Right kidney (tissue), 9 donors: ENCODE measurements at places on chromosomes 7 and 10.

DNA sequence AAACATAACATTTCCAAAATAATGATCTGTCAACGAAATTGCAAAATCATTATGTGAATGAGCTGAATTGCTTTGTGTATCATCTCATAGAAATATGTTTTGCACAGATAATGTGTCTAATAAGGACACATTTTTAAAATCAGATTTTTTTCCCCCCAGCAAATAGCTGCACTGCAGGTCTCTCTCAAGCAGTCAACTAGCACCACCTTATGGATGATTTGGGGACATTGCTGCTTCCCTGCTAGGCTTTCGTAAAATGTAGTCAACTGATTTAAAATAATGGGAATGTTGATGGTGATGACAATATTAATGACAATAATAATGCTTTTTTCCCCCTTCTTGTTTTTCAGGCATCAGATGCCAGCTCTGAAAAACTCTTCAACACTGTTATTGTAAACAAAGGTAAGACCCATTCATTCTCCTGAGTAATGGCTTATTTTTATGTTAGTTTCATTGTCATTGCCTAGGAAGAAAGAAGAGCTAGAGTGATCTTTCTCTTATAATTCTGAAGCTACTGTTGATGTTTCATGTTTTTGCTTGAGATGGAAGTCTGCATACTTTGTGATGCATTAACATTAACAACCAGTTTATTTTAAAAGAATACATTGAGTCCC, 433.6 kb upstream of the GALNT17 start:
- DNase-seq = no peak

DNA sequence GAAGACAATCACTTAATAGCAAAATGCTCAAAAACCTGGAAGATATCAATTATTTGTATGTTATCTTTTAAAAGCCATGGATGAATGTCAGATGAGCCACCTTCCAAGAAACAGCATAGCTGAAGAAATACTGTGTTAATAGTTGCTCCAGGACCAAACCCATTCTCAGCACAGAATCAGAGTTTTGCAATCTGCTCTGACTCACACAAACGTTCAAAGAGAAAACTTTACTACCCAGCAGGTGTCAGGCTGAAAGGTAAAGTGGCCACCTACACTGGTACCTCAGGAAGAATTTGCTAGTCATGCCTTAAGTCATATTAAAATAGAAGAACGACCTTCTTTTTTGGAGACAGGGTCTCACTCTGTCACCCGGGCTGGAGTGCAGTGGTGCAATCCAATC, 526.5 kb downstream of the PARD3 start:
- no peak for DNase-seq

GRCh38 chr7:52669031-52669430, 366.4 kb upstream of the POM121L12 start:
- no peak for DNase-seq

DNA sequence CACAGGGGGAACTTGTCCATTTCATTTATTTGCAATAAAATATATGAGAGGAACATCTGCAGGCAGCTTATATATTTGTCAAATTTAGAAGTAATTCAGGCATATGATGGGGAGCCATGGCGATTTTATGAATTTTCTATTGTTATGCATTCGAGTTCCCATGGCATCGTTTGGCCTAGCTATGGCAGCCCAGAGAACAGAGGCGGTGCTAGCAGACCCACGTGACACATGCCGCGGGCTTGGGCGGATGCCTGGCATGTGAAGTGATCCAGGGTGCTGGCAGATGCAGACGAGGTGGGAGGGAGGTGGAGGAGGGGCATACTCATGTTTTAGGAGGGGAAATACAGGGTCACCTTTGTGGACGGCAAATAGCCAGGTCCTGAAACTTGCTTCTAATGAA, 560.0 kb upstream of the GALNT17 start:
- DNase-seq = no peak

GRCh38 chr10:113283189-113283588, 269.7 kb upstream of the HABP2 start:
- no peak for DNase-seq

DNA sequence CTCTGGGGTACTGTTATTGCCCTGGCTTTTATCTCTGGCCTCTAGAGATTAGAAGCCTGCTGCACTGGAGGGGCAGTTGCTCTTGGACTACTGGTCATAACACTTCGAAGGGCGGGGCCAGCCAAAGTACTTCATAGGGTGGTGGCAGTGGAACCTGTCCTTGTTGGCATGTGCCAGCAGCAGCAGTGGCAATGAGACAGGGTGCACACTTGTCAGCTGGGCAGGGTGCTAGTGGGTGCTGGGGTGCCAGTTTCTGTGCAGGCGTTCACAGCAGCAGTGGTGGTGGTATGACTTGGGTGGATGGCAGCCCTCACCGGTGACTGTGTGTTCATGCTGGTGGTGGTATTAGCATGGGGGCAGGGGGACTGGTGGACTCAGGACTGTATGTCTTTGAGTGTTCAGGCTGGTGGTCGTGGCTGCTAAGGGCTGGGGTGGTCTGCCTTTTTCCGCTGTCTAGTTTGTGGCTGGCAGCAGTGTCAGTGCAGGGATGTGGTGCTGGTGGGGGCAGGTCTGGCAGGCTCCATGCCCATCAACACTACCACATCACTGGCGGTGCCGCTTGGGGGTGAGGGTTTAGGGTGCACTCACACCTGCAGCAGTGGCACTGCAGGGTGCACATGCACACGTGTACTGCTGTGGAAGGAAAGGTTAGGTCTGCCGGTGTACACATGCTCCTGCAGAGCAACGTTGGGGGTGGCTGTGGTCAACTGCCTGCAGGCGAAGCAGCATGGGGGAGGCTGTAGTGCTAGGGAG, 176.1 kb upstream of the CDC14C start:
- DNase-seq = no peak

GRCh38 chr7:87416682-87417587, 58.5 kb downstream of the ABCB4 start:
- no peak for DNase-seq

DNA sequence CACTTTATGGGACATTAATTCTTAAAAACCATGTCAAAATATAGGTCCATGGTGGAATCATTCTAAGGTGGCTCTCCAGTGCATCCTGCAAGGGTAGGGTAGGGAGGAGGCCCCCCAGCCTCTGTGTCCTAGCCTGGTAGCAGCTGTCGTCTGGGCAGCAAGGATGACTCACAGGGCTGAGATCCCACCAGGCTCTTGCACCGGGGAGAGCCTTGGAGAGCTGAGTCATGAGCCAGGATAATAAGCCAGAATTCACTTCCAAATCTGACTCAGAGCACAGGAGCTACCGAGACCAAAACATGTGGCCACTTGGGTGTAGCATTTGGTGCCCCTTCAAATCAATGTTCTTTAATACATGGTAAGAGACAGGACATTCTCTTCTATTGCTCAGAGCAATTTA, 298.5 kb downstream of the NEBL start:
- no peak for DNase-seq

DNA sequence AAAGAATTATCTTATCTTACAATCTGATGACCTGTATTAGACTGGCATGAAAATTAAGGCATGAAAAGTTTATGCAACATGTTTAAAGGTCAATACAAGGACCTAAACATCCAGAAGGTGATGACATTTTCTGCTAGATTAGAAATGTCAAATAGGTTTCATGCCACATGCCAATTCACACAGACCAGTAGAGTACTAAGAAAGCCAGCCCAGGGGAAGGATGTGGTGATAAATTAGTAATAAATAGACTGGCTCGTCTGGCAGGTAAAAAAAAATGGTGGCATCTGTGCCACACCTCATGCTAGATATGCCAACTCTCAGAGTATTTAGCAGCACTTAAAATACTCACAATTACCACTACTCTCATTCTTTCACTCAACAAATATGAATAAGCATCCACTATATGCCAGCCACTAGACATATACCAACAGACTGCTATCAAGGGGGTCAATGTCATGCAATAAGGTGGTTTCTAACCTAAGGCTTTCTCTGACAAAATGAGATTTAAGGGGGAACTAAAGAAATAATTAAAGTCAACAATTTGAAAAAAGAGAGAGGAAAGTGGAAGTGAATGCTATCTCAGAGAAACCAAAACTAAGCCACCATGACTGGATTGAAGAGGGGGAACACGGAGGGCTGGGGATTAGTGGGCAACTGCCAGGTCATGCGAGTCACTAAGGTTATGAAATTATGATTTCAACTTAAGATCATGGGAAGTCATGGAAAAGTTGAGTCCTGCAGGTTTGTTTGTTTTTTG, 83.5 kb downstream of the SGMS1 start:
- no peak for DNase-seq

DNA sequence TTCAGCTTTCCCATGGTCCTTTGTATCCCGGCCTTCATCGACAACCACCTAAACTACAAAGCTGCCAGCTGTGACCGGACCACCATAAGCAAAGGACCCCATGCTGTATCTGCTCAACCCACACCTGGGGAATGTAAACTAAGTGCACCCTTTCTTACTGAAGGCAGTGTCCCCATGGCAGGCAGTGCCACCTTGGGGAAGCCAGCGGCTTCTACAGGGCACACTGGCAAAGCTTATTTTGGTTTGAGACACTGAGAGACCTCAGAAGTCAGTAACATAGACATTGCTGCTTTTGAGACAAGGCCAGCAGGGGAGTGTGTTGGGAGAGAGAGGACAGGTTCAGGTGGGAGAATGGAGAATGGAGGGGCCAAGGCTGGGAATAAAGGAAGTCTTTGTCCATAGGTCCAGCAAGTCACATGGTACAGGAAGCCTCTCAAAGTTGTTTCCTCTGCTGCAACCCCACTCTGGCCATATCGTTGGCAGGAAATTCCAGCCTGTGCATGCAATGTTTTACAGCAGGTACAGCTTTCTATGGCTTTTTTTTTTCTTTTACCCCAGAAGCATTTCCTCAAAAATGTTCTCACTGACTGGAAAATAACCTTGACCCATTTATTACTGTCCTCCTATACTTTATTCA, 85.9 kb upstream of the NPVF start:
- no peak for DNase-seq

DNA sequence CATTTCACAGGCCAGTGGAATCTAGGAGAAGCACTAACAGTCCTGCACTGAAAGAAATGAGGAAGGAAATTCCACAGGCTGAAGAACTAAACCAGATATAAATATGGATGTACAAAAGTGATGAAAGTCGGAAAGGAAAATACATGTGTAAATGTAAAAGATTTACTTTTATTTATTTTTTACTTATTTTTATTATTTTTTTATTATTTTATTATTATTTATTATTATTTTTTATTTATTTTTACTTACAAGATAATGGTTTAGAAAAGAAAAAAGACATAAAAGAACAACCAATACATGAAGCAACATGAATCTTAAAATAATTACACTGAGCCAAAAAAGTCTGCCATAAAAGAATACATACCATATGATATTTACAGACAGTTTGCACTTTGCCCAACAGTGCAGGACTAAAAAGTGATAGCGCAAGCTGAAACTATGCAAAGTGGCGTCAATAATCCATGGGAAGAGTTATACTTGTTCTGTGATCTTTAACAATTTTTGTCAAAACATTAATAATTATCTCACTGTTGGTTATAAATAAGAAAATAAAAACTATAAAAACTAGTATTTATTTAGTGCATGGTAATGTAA, 317.8 kb upstream of the MKI67 start:
- no peak for DNase-seq
